Activated CD4-positive, alpha-beta T cell treated with anti-CD3 and anti-CD28 coated beads, Interleukin-2, amount 10 ng/mL, durations not matched to agents 7 days and 5 days (primary cell): ENCODE measurements at places on chromosomes 11 and 22.
A peak's percentile ranks its signal among the peaks of the same experiment; 100 is the strongest.

- peak; percentile 30 for DNase-seq
Measured at GRCh38 chr22:29306835-29307595, 565 bp downstream of the GAS2L1 start.

GRCh38 chr11:129210831-129211181, 18.7 kb upstream of the ARHGAP32 start:
- no peak for DNase-seq

DNA sequence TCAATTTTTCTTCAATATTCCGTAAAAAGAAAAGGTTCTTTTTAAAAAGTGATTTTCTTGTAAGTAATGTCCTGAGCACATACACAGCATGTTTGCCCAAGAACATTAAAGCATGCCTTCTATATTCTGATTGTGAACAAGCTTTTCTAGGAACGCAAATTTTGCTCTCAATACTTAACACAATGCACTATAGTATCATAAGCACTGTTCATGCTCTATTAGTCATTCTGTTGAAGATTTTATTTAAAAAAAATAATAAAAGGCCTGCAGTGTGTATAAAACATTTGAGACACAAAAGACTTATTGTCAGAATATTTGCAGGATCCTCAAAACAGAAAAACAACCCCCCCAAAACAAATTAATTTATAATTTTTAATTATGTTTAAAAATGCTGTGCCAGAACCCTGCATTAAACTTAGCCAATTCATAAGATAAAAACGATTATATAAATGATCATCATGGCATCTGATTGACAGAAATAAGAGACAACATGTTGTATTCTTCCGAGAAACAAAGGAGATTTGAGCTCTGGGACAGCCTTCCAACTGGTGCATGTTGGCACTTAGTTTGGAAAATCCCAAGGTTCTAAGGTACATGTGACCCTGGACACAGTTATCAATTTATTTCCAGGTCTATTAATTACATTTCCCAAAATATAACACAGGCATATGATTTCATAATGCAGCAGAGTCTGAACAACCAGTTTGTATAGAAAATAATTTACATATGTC, 13.1 kb downstream of the MTMR2 start:
- DNase-seq: no peak

DNA sequence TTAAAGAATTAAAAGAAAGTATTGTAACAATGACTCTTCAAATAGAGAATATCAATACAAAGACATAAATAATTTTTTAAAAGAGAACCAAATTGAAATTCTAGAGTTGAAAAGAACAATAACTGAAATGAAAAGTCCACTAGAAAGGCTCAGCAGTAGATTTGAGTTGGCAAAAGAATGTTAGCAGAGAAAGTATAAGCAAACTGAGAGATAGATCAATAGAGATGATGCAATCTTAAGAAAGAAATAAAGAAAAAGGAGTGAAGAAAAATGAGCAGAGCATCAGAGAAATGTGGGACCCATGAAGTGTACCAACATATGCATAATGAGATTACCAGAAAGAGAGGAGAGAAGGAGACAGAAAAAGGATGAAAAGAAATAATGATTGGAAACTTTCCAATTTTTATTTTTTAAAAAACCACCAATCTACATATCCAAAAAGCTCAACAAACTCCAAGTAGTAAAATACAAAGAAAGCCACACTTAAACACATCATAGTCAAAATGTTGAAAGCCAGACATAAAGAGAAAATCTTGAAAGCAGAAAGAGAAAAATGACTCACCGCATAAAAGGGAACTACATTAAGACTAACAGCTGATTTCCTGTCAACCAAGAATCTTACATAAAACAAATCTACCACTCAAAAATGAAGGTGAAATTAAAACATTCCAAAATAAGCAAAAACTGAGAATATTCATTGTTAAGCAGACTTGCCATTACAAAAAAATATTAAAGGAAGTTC, 20.9 kb downstream of the NCF4 start:
- no peak for DNase-seq

DNA sequence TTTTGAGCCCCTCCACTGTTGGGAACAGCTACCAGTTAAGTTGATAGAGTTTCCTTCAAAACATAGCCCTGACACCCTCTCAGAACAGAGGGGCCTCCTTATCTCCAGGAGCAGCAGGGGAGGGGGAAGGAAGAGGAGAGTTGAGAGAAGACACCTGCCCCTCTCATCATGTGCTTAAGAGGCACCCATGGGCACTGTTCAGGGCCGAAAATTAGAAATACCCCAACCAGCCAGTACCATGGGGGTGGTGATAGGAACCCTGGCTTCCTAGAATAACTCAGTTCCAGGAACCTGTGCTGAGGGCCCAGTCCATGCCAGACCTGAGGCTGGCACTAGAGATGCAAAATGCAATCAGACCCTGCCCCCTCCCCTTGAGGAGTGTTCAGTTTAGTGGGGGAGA, 9.3 kb upstream of the GDPD5 start:
- no peak for DNase-seq

DNA sequence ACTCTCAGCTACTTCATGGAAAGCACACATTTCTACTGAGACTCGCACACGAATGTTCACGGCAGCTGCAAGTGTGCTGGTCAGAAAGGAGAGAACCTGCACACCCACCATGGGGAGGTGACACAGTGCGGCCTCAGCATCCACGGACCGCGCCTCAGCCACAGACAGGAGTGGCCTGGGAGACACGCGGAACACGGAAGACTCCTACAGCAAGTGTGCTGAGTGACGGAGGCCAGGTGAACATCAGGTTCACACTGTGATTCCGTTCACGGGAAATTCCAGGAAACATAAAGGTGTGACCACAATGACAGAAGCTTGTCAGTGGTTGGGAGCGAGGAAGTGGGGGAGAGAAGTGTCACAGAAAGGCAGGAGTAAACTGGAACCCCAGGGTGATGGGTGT, 13.3 kb upstream of the MOB2 start:
- no peak for DNase-seq

- no peak for DNase-seq
Measured at GRCh38 chr11:118837868-118838267, 45.8 kb upstream of the CXCR5 start.

DNA sequence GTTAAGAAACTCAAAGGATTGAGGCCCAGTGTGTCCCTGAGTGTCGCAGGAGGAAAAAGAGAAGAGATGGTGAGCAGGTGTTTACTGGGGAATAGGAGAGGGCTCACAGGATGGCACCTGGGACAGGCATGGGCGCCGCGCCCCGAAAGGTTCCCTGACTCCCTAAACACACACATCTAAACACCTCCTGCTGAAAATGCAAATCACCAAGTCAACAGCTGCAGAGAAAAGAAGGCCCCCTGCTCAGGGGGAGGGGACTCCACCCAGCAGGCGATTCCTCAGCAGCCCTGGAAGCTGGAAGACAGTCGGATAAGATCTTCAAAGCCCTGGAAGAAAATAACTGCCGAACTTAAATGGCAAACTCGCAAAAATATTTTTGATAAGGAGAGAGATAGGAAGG, 377.2 kb downstream of the BRD1 start:
- no peak for DNase-seq

- no peak for DNase-seq
Measured at GRCh38 chr11:96155627-96156378, 187.2 kb downstream of the MAML2 start.

DNA sequence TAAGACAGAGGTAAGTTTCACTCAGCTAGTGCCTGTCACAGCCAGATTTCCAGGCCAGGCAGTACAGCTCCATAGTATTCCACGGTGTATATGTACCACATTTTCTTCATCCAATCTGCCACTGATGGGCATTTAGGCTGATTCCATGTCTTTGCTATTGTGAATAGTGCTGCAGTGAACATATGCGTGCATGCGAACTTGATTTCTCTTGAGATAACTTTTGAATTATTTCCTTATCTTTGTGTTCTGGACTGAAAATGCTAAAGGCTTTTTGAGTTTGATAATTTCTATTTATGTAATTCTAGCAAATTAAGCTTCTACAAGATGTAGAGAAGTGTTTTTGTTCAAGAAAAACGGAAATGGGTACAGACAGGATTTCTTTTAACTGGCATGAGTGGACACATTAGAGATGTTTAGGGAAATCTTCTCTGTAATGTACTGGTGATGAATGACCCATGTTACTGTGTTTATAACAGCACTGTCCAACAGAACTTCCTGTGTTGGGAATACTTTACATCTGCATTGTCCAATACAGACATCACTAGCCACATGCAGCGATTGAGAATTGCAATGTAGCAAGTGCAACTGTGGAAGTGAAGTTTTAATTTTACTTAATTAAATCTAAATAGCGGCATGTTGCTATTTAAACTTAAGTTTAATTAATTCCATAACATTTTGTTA, 151.3 kb downstream of the CADM1 start:
- no peak for DNase-seq
